Breast epithelium (tissue), 4 donors: ENCODE measurements at places on chromosomes 2 and 18.
A peak's percentile ranks its signal among the peaks of the same experiment; 100 is the strongest.

GRCh38 chr2:124289615-124290014 lies 264.5 kb downstream of the CNTNAP5 start:
- no peak for DNase-seq

DNA sequence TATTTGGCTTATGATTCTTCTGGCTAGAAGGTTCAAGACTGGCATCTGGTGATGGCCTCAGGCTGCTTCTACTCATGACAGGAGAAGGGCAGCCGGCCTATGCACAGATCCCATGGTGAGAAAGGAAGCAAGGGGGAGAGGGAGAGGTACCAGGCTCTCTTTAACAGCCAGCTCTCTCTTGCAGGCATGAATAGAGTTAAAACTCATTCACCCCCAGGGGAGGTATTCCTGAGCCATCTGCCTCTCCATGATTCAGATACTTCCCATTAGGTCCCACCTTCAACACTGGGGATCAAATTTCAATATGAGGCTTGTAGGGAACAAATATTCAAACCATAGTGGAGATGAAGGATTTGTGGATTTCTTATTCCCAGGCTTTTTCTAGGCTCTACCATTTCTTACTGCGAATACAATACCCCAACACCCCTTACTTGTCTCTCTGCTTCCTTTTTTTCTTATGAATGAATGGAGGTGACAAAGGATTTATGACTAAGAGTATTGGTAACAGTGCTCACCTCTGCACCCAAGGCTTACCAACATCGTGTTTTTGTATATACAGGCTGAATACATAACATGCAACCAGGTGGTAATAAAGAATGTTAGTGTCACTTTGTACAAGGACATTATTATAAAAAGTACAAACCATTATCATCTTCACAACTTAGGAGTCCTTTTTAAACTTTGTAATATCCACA lies 454.6 kb upstream of the TRIB2 start:
- no peak for DNase-seq

- peak; percentile 30 for DNase-seq
Observed at GRCh38 chr18:58541789-58542425, 87.0 kb downstream of the ALPK2 start.

- DNase-seq = no peak
Observed at GRCh38 chr2:100744589-100744988, 75.3 kb upstream of the NPAS2 start.

DNA sequence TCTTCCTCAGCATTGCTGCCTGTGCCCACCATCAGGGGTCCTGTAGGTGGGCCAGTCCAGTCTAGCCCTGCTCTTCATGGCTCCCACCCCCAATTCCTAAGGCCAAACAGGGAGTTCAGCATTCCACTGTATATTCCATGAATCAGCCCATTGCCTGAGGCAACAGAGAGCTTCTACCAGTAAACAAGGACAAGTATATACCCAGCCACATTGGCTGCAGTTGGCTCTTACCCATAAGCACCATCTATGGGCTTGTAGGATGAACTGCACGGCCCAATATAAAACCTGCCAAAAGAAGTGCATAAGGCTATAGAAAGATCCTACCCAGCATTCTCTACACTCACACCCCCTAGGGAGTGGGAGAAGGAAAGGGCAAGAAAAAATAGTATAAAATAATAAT lies 95.1 kb upstream of the SALL3 start:
- DNase-seq = no peak

GRCh38 chr18:79523736-79524180 lies 128.0 kb downstream of the NFATC1 start:
- DNase-seq = no peak

- no peak for DNase-seq
Observed at GRCh38 chr18:70322928-70323327, 34.1 kb downstream of the SOCS6 start.

DNA sequence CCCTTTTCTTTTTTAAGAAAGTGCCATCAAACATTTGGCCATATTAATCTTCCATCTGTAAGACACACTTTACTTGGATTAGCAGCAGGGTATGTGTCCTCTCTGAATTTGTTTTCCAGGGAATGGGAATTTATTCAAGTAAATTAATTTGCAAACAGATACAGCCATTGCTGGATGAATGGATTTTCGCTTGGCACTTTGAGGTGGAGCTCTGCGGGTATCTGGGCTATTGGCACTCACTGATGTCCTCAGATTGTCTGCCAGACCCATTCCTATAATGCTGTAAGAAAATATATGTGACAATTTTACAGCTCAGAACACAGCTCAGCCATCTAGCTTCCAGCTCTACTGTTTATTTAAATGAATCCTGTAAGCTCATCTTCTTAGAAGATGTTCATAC lies 201.2 kb upstream of the CDH20 start:
- DNase-seq = no peak

- no peak for DNase-seq
Observed at GRCh38 chr18:46452820-46453219, 204.2 kb downstream of the LOXHD1 start.

- no peak for DNase-seq
Observed at GRCh38 chr2:20334605-20335203, 15.9 kb downstream of the PUM2 start.

GRCh38 chr2:68434981-68435380 lies 32.1 kb downstream of the FBXO48 start:
- no peak for DNase-seq

GRCh38 chr2:156334496-156335478 lies 2.3 kb upstream of the NR4A2 start:
- DNase-seq = peak; percentile 90

- no peak for DNase-seq
Observed at GRCh38 chr2:127117603-127118002, 10.6 kb upstream of the BIN1 start.

GRCh38 chr2:207437524-207438143 lies 92.1 kb upstream of the CREB1 start:
- DNase-seq = peak; percentile 56

GRCh38 chr18:11800566-11801334 lies 50.5 kb upstream of the CHMP1B start:
- DNase-seq = no peak

- DNase-seq = no peak
Observed at GRCh38 chr18:33350256-33350655, 90.3 kb downstream of the CCDC178 start.

- DNase-seq = no peak
Observed at GRCh38 chr2:105269426-105269825, 27.9 kb downstream of the GPR45 start.

DNA sequence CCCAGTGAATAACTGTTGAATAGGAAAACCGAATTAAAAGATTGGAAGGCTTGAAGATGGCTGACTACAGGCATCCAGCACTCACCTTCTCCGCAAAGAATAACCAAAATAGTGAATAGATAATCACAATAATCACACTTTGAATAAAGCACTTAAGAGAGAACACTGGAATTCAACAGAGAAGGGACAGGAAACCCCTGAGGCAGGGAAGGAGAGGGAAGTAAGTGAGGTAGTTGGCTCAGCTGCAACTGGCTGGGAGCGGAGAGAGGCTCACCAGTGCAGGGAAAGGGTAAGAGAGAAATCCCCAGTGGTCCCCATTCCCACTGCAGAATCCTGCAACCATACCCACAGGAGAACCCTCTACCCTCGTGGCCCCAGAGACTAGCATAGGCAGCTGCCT lies 246.6 kb upstream of the NCKAP5 start:
- DNase-seq = no peak

DNA sequence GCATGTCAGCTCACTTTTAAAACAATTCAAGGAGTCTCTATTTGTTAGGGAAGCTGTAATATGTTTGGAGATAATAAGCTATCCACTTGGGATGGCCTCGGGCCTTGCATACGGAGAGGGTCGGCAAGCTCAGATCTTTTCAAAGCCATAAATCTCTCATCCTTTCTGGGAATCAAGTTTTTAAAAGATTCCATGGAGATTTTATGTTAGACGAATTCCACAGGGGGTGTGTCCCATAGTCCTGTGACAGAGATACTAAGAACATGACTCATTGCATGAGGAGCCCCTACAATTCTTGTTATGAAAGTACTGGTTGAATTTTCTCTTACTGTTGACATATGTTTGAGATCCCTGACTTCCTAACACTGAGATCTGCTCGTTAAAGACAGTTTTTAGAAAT lies 108.7 kb downstream of the FEZ2 start:
- DNase-seq = no peak

DNA sequence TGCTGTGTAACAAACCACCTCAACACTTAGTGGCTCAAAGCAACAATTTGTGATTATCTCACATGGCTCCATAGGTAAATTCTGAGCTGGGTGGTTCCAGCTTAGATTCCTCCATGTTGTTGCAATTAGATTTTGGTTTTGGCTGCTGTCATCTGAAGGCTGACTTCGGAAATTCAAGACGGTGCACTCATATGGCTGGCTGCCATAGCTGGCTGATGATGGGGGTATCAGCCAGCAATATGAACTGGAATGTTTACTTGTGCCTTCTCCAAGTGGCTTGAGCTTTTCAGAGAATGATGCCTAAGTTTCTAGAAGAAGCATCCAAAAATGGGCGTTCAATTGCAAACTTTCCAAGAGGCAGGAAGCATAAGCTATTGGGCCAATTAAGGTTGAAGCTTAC lies 213.1 kb downstream of the GCA start:
- DNase-seq = no peak

DNA sequence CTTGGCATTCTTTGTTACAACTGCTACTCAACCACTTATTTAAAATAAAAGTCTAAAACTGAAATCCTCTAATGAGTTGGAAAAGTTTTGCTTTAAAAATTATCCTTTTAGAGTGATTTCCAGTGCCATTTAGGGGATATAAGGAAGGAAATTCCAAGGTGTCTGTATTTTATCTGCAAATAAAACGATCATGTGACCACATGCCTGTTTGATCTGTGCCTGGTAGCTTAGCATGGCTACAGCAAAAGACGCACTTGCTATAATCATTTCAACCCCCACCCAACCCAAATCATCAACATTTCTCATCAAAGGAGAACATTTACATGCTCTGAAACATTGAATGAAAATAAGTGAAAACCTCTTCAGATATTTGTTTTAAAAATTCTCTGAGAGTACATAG lies 615.1 kb downstream of the IRS1 start:
- no peak for DNase-seq

- DNase-seq = no peak
Observed at GRCh38 chr2:200321780-200322534, 15.5 kb downstream of the SPATS2L start.

GRCh38 chr2:8324164-8324856 lies 357.5 kb upstream of the ID2 start:
- no peak for DNase-seq

DNA sequence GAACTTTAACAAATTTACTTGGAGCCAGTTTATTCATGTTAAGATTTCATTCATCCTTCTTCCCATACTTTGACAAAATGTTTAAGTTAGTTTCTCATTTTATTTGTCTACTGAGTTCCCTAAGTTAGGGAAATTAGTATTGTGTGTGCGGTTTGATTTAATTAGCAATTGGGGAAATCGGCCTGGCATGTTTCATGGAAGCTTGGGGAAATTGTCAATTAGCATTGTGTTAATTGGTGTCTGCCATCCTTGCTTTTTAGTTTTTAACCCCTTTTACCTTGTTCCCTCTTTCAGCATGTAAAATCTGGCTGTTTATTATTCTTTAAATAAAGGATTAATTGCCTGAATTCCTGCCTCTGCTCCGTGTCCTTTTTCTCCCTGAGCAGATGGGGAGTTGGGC lies 279.6 kb downstream of the BCL11A start:
- DNase-seq = no peak

DNA sequence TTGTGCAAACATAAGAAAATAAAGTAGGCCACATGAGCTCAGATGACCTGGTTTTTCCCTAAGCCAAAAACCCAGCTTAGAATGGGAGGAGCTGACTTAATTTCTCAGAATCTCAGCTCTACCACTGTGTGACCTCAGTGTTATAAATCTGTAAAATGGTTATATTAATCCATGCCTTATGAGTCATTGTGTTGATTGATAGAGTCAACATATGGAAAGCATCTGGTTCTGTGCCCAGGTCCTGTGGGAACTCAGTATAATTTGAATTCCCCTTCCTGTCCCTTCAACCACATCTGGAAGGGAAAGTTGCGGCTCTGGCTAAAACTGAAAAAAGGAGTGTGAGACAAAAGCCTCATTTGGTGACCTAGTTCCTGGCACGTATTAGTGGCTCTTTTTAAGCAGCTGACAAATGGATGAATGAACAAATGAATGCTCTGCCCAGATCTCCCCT lies 25.7 kb downstream of the TMEM177 start:
- no peak for DNase-seq

DNA sequence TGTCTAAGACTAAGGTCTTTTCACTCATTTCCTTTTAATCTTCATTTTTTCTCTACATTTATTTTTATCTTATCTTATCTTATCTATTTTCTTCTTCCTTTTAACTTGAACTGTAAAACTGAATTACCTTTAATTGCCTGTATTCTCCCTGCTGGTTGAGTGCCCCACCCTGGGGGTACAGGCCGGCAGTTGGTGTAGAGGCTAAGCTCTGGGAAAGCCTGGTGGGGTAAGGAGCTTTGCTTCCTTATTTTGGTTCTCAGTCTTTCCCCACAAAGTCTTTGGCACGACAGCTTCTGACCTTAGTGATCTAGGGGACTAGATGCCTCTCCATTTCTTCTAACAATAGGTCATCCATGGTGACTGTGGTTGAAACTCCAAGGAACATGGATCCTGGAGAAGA lies 26.8 kb upstream of the HAAO start:
- no peak for DNase-seq

- no peak for DNase-seq
Observed at GRCh38 chr2:20917719-20918572, 95.0 kb upstream of the LDAH start.

GRCh38 chr2:20633794-20634506 lies 16.9 kb downstream of the HS1BP3 start:
- peak; percentile 79 for DNase-seq

DNA sequence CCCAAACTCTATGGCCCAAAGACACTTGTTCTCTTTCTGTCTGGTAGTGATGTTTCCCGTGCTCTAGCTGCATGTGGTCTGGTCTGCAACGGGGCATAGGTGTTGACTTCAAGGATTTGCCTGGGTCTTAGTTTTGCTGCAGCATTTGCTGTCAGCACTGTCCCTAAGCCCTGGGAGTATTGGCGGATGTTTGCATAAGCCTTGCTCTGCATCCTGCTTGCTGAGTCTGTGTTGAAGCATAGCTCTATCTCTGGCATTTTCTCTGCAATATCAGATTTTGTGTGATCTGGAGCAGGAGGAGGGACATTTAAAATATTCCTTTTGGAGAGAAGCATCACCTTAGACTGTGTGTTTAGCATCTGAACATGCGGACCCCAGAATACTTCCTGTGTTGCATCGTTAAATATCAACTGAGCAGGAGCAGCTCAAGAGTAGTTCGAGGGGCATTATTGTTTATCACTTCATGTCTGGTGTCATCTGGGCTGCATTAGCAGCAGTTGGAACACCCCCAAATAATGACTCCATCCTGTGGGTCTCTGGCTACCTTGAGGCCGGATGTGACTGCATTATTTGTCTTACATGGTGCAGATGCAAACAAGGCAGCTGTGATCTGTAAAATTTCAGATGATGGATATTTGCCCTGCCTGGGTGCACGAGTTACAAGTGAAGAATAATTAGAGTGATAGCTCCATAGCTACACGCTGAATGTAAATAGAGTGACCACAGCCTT lies 231.7 kb downstream of the TRIB2 start:
- no peak for DNase-seq
